H1 (cell line): ENCODE measurements at places on chromosomes 3 and 15.

GRCh38 chr15:90790057-90790456 is 72.9 kb downstream of the BLM start:
- no peak for DNase-seq

DNA sequence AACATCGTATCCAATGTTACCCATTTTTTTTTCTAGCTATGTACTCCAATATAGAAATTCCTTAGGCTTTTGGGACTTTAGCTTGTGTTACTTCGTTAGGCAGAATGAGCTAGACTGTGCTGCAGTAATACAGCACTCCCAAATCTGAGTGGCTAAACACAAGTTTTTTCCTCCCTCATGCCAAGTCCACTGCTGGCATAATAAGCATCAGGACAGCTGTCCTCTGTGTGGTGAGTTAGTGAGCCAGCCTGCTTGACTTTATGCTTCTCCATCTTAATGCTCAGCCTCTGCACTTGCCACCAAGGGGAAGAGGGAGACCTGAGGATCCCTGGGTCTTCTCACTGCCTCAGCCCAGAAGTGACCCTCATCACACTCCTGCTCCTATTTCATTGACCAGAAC is 18.2 kb upstream of the ACOX2 start:
- DNase-seq, result no peak

DNA sequence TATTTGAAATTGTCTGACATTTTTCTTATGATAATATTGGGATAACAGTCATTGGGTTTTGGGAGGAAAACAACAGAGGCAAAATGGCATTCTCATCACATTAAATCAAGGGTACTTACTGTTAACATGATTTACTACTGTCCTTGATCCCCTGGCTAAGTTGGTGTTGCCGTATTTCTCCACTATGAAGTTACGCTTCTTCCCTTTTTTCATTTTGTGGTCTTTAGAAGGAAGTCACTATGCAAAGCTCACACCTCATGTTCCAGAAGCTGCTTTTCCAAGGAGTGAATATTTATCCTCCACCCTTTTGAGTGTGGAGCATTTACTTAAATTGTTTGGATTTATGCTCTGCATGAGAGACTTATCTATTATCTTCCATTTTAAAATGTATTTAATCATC is 63.7 kb downstream of the ALCAM start:
- DNase-seq, result no peak

DNA sequence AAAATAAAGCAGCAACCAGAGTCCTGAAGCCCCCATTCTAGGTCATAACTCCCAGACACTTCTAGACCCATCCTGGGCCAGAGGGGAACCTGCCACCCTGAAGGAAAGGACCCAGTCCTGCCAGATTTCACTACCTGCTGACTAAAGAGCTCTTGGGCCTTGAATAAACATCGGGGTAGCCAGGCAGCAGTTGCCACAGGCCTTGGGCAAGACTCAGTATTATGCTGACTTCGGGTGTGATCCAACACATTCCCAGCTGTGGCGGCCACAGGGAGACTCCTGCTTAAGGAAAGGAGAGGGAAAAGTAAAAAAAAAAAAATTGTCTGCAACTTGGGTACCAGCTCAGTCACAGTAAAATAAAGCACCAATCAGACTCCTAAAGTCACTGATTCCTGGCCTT is 23.8 kb downstream of the NEDD4 start:
- DNase-seq, result no peak

- no peak for DNase-seq
These were observed 21.6 kb downstream of the RNU5B-1 start for GRCh38 chr15:65326117-65326526.

DNA sequence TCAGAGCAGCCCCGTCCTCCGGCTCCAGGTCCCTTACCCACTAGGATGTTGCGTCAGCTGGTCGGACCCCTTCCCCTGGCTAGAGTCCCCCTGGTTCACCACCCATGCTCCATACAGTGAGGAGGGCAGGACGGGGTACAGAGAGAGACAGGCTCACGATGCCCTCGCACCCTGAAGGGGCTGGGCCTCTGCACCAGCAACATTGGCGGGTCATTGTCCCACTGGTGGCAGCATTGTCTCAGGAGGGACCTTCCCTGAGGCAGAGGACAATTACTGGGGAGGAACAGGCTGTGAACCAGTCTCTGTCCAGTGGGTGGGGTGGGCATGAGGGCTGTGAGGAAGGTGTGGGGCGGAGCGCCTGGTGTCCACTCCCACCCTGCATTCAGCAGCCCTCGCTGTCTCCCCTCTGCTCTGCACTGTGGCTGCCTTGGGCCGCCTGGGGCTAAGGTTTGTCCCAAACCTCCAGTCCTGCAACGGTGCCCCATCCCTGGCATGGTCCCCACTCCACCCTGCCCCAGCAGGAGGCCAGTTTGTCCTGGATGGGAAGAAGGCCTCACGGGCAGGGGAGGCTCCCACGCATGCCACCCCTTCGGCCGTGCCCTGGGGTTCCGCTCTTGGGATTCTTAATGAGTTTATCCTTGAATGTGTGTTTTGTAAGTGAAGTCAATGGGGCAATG is 48.0 kb upstream of the KLF13 start:
- peak; percentile 33 for DNase-seq

DNA sequence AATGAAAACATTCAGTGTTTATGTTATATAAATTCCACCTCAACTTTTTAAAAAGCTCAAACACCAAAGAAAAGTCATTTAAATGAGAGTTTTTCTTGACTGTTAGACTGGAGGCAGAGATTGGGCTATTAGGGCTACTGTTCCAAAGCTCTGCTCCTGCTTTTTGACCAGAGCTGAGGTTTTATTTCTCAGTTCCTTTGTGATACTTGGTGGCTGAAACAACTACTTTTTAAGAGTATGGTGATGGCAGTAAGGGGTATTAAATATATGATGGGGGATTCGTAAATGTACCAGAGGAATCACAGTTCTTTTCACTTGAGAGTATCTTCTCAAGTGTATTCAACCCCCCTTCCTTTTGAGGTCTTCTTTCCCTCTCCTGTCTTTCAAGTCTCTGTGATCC is 186.1 kb upstream of the CGNL1 start:
- no peak for DNase-seq

- peak; percentile 54 for DNase-seq
These were observed 1.2 kb upstream of the LRRC34 start for GRCh38 chr3:169813757-169814517.

- no peak for DNase-seq
These were observed 33.6 kb downstream of the VPS13C start for GRCh38 chr15:62026487-62027262.

GRCh38 chr3:48564022-48564421 is 441 bp upstream of the UCN2 start:
- DNase-seq, result no peak

- no peak for DNase-seq
These were observed 47.7 kb downstream of the UMPS start for GRCh38 chr3:124777762-124778470.

- DNase-seq, result no peak
These were observed 35.5 kb upstream of the PLCL2 start for GRCh38 chr3:16849229-16849628.

DNA sequence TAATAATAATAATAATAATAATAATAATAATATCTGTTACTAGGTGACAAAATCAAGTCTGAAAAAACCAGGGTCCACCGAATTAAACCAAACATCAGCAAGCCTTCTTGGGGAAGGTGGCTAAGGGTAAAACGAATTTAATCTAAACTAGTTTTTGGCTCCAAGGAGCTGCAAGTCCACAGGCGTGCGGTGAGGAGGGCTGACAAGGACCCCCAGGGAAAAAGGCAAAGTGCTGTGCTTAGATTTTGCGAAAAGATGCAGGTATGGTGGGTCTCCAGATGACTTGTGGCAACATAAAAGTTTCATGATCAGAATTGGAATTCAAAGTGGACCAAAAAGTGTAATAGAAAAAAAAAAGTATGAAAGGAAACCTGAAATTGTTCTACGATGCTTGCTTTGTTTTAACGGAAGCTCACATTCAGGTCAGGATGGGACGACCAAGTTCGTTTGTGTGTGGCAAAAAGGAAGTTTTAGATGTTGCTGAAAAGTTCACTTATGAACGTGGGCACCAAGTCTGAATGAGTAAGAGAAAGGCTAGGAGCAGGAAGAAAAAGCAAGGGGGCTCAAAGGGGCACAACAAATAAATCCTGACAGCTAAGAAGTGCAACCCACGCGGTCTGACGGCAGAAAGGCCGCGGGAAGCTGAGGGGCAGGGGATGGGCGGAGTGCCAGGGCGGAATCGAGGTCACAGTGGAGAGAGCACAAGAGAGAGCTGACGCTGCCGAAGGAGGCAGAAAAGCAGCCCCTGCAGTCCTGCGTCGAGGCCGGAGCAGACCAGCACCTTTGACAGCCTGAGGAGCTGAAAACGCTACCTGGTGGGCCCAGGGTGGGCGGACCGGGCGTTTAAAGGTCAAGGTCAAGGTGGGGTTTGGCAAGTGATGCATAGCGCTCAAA is 1.1 kb downstream of the WDR82 start:
- no peak for DNase-seq

GRCh38 chr15:70505936-70506912 is 257.1 kb downstream of the UACA start:
- no peak for DNase-seq

- no peak for DNase-seq
These were observed 231.9 kb upstream of the WNT5A start for GRCh38 chr3:55719006-55719405.

GRCh38 chr3:188218603-188219002 is 64.6 kb downstream of the LPP start:
- no peak for DNase-seq

- DNase-seq, result peak; percentile 73
These were observed 38.8 kb upstream of the CLDN18 start for GRCh38 chr3:137970914-137971831.

GRCh38 chr3:133113927-133114597 is 75.9 kb downstream of the TMEM108 start:
- no peak for DNase-seq

GRCh38 chr3:116445311-116445841 is at the start of gene LSAMP:
TSS of gene LSAMP (minus strand) at chr3:116445487.
- peak; percentile 41 for DNase-seq

DNA sequence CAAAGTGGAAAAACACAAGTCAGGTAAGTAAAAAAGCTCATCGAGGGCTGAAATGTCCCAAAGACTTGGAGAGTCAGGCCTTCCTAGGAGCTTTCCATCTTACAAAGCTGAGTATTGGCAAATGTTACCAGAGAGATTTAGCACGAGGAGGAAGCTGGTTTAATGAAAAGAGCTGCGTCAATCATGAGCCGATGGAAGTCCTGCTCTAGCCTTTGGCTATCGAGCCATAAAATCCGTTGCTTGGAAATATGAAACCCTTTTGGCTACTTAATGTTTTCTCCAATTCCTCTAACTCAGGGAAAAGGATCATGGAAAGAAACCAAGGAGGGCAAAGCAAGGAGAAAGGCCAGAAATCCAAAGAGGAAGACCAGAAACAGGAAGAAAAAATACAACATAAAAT is 1074.6 kb downstream of the FHIT start:
- no peak for DNase-seq

GRCh38 chr15:101623367-101624304 is 28.5 kb downstream of the TM2D3 start:
- no peak for DNase-seq

DNA sequence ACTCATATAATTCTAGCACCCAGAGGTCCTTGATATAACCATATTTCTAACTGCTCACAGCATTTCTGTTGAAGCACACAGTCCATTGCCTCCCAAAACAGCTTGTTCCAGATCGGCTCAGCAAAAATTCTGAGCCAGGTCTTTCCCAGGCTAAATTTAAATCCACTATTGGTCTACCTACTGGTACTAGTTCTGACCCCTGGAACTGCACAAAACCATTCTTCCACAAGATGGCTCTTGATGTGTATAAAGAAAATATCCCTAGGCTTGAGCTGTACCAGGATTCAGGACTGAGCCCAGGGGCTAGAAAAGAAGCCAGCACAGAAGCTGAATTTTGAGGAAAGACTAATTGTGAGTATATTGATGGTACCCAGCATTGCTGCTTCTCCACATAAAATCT is 75.4 kb upstream of the ABHD17C start:
- peak; percentile 13 for DNase-seq

GRCh38 chr3:195853996-195854395 is 42.3 kb upstream of the MUC4 start:
- no peak for DNase-seq

DNA sequence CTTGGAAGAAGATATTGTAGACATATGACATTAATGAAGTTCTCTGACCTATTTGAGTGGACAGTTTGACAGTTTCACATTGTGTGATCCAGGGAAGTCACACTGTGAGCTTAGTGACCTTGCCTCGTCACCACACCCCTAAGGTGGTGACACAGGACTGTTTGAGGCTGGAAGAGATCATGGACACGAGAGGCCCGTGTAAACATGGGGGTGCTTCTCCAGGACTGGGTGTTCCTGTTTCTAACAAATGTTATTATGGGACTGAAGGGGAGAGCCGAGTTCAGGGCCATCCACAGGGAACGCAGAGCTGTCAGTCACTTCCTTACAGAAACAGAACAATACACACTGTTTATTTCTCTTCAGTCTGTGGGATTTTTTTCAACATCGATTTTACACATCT is 96.5 kb upstream of the DNAJC19 start:
- no peak for DNase-seq

DNA sequence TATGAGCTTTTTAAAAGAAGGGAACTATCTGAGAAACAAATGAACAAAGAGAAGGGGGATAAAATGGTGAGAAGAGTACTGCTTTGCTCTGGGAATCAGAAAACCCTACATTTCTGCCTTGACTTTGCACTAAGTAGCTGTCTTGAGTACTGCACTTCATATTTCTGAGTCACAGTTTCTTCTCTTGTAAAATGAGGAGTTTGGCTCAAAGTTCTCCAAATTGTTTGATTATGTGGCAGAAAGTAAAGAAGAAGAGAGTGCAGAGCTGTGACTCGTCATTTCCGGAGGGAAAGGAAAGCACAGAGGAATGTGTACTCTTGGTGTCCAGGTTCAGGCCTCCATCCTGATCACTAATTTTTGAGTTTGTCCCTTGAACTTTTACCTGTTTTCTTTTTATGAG is 54.7 kb downstream of the TP63 start:
- DNase-seq, result no peak

GRCh38 chr3:197750858-197751737 is 1.4 kb downstream of the FYTTD1 start:
- no peak for DNase-seq

GRCh38 chr15:38861108-38861507 is 296.5 kb upstream of the RASGRP1 start:
- DNase-seq, result no peak

DNA sequence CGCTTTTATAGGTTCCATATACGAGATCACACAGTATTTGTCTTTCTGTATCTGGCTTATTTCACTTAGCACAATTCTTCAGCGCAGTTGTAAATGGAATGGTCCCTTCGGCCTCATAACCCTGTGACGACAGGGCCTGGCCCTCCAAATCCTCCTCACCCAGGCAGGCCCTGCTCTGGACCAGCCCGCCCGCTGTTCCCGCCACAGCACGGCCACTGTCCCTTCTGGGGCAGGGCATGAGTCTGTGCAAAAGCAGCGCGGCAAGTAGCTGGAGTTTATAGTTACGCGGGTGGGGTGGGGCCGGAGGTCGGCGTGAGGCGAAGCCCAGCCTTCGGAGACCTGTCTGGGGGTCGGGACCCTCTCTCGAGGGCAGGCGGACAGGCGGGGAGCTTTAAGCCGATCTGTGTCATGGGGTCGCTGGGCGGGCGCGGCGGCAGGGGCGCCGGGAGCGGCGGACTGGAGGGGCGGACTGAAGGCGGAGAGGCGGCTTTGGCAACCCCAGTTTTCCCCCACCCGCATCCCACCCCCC is 543 bp downstream of the ARPIN start:
- DNase-seq, result no peak
